ENCODE measurements at places on chromosomes 1 and 21. TPM values are rescaled to one million over a fixed set of nuclear protein-coding genes. Genes with fewer than 3 reads are reported as not detected.

CD2 gene
- total RNA-seq, result 1.9 TPM

HOOK1 gene
- total RNA-seq, result 23.4 TPM

- H3K27ac ChIP-seq, result peak overlapping the region; percentile 36
- H3K4me1 ChIP-seq, result peaks cover 56% of the 10 kb centered on the region
- no peak overlapping the region for H3K4me3 ChIP-seq
- DNase-seq, result no peak
- no peaks in the 10 kb centered on the region for H3K27me3 ChIP-seq
Measured at GRCh38 chr1:40389322-40389803, 15.8 kb downstream of the SMAP2 start.

GRCh38 chr1:100265562-100265930 is 470 bp upstream of the RTCA start:
- H3K27me3 ChIP-seq, result no peaks in the 10 kb centered on the region
- peaks cover 5% of the 10 kb centered on the region for H3K36me3 ChIP-seq
- H3K4me3 ChIP-seq, result peak overlapping the region; percentile 77
- peak overlapping the region; percentile 56 for H3K27ac ChIP-seq
- H3K4me1 ChIP-seq, result peaks cover 7% of the 10 kb centered on the region

DNA sequence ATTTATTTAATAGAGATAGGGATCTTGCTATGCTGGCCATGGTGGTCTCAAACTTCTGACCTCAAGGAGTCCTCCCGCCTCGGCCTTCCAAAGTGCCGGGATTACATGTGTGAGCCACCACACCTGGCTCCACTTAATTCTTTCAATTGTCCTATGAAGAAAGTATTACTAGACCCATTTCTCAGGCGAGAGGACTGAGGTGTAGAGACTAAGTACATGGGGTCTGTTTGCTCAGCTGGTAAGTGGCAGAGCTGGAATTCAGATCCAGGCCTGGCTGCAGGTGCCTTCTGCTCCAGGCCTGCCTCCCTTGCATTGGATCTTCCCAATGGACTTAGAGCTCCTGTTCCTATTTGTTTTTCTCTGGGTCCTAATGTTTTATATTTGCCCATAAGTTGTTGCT is 55.5 kb downstream of the HTR6 start:
- no peak overlapping the region for H3K4me3 ChIP-seq
- no peak for DNase-seq
- H3K27me3 ChIP-seq, result no peaks in the 10 kb centered on the region
- H3K27ac ChIP-seq, result no peak overlapping the region

DNA sequence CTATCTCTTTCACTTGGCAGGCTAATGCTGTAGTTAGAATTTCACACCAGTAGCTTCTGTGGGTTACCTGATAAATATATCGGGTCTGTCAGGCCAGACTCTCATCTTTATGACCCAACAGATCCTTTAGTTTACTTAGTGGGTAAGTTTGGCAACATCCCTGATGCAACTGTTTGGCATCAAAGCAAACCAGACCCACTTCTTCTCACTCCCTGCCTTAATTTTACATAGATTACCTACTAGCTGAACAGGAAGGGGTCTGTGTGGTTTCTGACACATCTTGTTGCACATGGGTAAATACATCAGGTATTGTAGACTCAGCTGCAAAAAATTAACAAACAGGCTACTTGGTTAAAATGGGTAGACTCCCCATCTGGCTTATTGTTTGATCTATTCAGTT is 3.2 kb upstream of the GUK1 start:
- no peak for DNase-seq
- no peak overlapping the region for H3K4me3 ChIP-seq
- no peaks in the 10 kb centered on the region for H3K36me3 ChIP-seq
- H3K27ac ChIP-seq, result no peak overlapping the region

DNA sequence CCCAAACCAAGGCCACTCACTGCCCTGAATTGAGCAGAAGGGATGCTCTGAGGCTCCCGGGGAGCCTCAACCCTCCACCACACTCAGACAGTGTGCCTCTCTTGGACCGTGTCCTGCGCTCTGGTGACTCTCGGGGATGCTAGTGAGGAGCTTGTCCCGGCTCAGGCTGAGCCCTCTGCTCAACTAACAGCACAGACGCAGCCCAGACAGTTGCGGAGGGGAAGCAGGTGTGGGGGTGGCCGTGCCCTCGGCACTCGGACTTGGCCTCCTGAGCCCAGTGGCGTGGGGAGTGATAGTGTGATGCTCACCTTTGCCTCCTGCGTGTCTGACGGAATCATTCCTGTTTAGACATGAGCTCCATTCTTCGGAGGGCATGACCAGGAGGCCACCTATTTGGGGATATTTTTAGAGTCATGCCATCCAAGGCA is 15.4 kb upstream of the SLC19A1 start:
- DNase-seq, result no peak
- no peaks in the 10 kb centered on the region for H3K4me1 ChIP-seq
- H3K27me3 ChIP-seq, result no peaks in the 10 kb centered on the region
- H3K36me3 ChIP-seq, result no peaks in the 10 kb centered on the region

- no peak overlapping the region for H3K4me3 ChIP-seq
- no peaks in the 10 kb centered on the region for H3K36me3 ChIP-seq
- DNase-seq, result peak; percentile 92
- no peaks in the 10 kb centered on the region for H3K4me1 ChIP-seq
- no peaks in the 10 kb centered on the region for H3K27me3 ChIP-seq
Measured at GRCh38 chr1:26677306-26678115, 18.3 kb upstream of the ARID1A start.

DNA sequence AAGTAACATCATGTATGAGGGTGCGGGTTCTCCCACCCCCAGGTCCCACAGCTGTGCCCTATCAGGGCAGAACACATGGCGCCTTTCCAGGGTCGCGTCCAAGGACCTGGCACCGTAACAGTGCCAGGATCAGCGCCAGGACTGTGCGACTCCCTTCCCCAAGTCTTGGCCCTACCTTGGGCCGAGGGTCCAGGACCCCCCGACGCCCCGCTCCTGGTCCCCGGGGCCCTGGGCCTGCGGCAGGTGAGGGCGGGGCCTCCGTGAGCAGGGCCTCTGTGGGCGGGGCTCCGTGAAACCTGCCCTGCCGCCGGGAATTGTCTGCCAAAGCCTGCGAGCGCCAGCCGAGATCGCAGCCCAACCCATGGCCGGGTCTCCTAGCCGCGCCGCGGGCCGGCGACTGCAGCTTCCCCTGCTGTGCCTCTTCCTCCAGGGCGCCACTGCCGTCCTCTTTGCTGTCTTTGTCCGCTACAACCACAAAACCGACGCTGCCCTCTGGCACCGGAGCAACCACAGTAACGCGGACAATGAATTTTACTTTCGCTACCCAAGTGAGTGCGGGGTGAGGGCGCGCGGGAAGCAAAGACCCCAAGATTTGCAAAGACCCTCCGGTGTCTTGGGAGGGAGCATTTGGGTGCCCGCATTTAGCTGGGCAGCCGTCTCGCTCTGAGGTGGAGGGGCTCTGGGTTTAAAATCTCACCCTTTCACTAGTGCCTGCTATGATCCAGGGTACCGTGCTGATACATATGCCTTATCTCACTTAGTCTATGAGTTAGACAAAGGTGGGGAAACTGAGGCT is at the start of gene RHBG:
Gene RHBG, plus strand, starts transcription at position 323 of the 796 bp plus-strand sequence. Its CDS starts 39 bp downstream, at position 362.
- H3K27me3 ChIP-seq, result no peaks in the 10 kb centered on the region
- peaks cover 9% of the 10 kb centered on the region for H3K4me1 ChIP-seq
- H3K27ac ChIP-seq, result no peak within 1 kb of the TSS
- peak; percentile 89 for DNase-seq

RHD gene
- not detected for total RNA-seq

DNA sequence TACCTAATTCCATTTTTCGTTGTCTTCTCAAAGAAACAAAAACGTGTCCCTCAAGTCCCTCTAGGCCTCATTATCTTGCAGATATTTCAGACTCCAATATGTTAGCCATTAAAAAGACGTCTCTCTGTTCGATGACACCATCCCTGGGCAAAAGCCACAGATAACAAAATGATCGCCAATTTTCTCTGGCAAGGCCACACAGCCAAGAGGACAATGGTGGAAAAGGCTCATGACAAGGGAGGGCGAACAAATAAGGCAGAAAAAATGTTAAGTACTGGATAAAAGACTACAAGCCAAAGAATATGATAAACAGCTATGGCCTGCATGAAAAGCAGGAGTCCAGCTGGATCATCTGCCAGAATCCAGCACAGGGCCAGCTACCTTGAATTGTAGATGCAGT is 82.9 kb downstream of the TBX15 start:
- H3K36me3 ChIP-seq, result no peaks in the 10 kb centered on the region
- H3K27ac ChIP-seq, result no peak overlapping the region
- no peak overlapping the region for H3K4me3 ChIP-seq

C1orf115 gene
- 5.0 TPM for total RNA-seq

DNA sequence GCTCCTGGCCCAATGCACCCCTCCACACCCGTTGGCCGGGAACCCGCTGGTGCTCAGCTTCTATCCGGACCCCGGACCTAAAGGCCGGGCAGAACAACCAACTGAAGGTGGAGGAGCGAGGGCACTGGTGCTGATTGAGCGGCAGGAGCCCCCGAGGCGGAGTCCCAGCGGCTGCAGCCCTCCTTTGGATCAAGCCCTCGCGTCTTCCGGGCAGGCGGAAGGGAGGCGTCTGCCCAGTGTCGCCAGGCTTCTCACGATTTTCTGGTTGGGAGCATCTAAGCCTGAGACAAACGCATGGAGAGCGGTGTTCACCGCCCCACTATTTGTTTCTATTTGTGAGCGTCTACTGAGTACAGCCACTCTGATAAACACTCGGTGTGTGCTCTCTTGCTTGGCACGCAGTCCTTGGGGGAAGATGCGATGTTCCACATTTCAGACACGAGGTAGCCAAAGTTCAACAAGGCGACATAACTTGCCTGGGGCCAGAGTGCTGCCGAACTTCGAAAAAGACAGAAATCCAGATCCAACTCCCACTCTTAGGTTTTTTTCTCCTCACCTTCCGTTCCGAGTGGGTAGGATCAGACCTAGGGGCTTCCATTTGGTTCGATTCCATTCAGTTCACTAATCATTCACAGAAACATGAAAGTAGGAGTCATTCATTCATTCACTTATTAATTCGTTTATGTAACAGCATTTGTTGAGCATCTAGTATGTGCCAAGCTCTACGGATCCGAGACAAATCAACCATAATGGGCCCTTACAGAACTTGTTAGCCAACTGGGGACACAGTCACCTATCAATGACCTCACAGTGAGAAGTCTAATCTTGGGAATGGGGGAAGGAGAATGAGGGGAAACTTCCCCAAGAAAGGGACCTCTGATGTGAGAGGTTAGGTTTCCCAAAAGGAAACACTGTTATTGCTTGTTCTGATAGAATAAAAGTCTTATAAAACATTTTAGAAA is 4.9 kb upstream of the DMRTA2 start:
- no peaks in the 10 kb centered on the region for H3K36me3 ChIP-seq
- no peak overlapping the region for H3K27ac ChIP-seq
- peaks cover 16% of the 10 kb centered on the region for H3K27me3 ChIP-seq

GRCh38 chr1:14616632-14617396 is 18.3 kb downstream of the KAZN start:
- H3K27ac ChIP-seq, result no peak overlapping the region
- no peaks in the 10 kb centered on the region for H3K4me1 ChIP-seq
- no peak overlapping the region for H3K4me3 ChIP-seq
- H3K36me3 ChIP-seq, result no peaks in the 10 kb centered on the region
- DNase-seq, result no peak

- H3K36me3 ChIP-seq, result no peaks in the 10 kb centered on the region
- H3K27me3 ChIP-seq, result peaks cover 6% of the 10 kb centered on the region
- peaks cover 8% of the 10 kb centered on the region for H3K4me1 ChIP-seq
- DNase-seq, result no peak
- no peak overlapping the region for H3K4me3 ChIP-seq
- H3K27ac ChIP-seq, result no peak overlapping the region
Measured at GRCh38 chr1:116579259-116579875, 8.5 kb upstream of the CD58 start.

DNA sequence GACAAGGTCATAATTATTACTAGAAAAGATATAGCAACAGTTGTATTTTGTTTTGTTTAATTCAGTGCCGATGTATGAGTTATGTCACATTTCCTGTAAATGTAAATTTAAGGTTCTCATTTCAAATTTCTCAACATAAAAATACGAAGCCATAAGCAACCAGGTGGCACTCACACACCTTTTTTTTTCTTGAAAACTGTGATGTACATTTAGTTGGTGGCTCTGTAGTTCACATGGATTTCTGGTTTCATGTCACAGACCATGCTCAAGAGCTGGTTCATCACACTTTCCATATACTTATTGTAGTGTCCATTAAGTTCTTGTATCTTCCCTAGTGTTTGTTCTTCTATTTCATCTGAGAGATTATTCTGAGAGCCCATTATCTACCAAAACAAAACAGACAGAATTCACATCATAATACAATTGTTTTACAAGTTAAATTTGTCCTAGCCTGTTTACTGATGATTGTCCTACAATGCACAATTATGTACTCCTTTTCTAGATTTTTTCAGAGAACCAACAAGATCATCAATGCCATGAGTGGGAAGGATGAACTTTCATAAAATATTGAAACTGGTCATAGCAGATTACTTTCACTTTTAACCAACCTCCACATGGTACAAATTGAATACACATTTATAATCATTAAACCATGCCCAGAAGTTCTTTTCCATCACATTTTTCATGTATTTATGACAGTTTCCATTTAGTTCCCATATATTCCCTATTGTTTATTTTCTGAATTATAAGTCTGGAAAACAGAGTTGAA is 17.1 kb downstream of the ATP6V1G3 start:
- no peak for DNase-seq
- H3K36me3 ChIP-seq, result no peaks in the 10 kb centered on the region
- H3K27me3 ChIP-seq, result no peaks in the 10 kb centered on the region
- no peak overlapping the region for H3K4me3 ChIP-seq

IL22RA1 gene
- 103 TPM for total RNA-seq

- peaks cover 66% of the 10 kb centered on the region for H3K27me3 ChIP-seq
- DNase-seq, result no peak
- H3K36me3 ChIP-seq, result no peaks in the 10 kb centered on the region
- no peaks in the 10 kb centered on the region for H3K4me1 ChIP-seq
- no peak overlapping the region for H3K27ac ChIP-seq
- H3K4me3 ChIP-seq, result no peak overlapping the region
Measured at GRCh38 chr21:33026878-33027400, 1.2 kb downstream of the OLIG2 start.

- DNase-seq, result no peak
- peaks cover 33% of the 10 kb centered on the region for H3K4me1 ChIP-seq
- no peak overlapping the region for H3K4me3 ChIP-seq
- no peak overlapping the region for H3K27ac ChIP-seq
- no peaks in the 10 kb centered on the region for H3K27me3 ChIP-seq
Measured at GRCh38 chr1:221761354-221762002, 19.6 kb upstream of the DUSP10 start.

BCAR3 gene
- 4.8 TPM for total RNA-seq

ESRRG gene
- total RNA-seq, result 11.2 TPM

DNA sequence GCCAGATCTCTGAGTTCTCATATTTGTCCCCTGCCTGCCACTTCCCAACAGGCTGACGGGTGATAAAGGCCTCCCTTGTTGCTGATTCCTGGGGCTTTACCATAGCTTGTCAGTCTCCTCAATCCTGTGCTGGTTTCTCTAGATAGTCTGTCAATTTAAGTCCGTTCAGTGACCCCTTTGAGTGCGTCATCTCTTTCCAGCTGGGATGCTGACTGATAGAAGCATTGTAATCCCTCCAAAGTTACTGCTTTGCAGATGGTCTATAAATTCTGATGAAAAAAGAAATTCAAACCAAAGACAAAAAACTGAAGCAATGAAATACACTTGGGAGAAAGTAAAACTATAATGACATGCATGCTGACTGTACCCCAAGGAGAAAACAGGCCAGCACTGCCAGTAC is 28.3 kb downstream of the RHOU start:
- no peaks in the 10 kb centered on the region for H3K36me3 ChIP-seq
- no peaks in the 10 kb centered on the region for H3K27me3 ChIP-seq
- H3K4me1 ChIP-seq, result no peaks in the 10 kb centered on the region

PLEKHN1 gene
- 0.16 TPM for total RNA-seq
